ENCODE measurements at places on chromosomes 1 and 21.

GRCh38 chr1:95701450-95702173, 467.6 kb downstream of the RWDD3 start:
- DNase-seq, result no peak

GRCh38 chr1:98557895-98558294, 103.6 kb upstream of the SNX7 start:
- no peak for DNase-seq

- DNase-seq, result no peak
Measured at GRCh38 chr21:25701529-25701928, 33.2 kb downstream of the ATP5PF start.

- DNase-seq, result no peak
Measured at GRCh38 chr1:167668108-167668507, 38.1 kb downstream of the RCSD1 start.

GRCh38 chr1:172373864-172374263, 46.6 kb upstream of the C1orf105 start:
- DNase-seq, result no peak
